Right ventricle myocardium inferior (tissue), 1 donor: ENCODE measurements at places on chromosomes 5 and 9. TPM values are rescaled to one million over a fixed set of nuclear protein-coding genes. Genes with fewer than 3 reads are reported as not detected.

DNA sequence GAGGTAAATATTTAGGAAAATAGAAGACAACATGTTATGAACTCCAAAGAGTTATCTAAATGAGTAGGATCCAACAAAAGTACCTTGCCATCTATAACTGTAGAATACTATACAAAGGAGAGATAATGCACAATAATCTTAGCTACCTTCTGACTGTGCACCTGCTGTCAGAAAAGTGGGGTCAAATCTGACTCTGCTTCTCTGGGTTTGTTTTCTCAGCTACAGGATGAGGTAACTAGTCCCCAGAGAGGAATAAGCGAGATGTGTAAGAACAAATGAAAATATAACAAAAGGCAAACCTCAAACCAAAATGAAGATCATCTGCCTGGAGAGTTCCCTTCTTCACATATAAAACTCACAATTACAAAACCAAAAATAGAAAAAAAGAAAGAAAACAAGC is 204.8 kb downstream of the DCP2 start:
- DNase-seq: no peak

DNA sequence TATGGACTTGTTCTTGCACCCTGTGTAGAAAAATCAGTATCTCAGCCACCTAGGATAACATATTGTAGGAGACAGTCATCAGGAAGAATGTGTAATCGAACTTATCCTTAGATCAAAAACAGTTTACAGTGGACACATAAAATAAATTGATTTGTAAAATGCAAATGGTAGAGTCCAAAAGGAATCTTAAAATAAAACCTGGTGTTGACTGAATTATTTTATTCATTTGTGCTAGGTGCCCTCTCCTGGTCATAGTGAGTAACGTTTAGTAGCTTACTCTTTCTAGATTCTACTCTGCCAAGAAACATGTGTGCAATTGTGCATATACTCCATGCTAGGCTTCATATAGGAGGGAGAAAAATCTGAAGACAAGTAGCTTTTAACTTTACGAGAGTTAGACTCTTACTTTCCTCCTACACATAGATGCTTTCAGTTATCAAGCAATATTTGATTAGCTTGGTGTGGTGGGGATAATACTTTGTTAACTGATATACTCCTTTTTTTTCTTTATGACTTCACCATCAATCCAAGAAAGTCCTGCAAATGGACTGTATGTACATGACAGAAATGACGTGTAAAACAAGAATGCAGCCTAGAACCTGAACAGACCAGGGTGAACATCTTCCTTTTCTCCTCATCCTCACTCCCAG is 23.7 kb upstream of the LOX start:
- DNase-seq: no peak

The GPR151 gene
- total RNA-seq: not detected

The LCN12 gene
- 2.9 TPM for total RNA-seq

DNA sequence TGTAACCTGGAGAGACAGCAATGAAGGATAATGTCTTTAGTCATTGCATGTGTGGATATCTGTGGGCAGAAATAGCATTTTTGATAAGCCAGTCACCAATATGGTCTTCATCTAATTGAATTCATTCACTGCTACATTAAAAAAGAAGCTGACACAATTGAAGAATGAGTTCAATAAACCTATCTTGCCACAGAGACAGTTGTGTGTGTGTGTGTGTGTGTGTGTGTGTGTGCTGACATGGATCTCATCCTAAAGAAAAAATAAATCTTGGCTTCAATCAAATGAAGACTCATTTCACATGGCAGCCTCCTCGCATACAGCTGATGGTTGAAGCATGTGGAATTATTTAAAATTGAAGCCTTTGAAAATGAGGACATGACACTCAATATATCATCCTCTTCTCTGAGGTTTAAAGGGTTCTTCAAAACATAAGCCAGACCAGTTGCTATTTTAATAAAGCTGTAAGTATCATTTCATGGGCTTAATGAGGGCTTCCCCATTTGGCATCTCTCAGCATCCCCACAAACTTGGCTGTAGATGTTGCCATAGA is 118.5 kb upstream of the PTPN3 start:
- DNase-seq: no peak

The MRPS27 gene
- 65.5 TPM for total RNA-seq

DNA sequence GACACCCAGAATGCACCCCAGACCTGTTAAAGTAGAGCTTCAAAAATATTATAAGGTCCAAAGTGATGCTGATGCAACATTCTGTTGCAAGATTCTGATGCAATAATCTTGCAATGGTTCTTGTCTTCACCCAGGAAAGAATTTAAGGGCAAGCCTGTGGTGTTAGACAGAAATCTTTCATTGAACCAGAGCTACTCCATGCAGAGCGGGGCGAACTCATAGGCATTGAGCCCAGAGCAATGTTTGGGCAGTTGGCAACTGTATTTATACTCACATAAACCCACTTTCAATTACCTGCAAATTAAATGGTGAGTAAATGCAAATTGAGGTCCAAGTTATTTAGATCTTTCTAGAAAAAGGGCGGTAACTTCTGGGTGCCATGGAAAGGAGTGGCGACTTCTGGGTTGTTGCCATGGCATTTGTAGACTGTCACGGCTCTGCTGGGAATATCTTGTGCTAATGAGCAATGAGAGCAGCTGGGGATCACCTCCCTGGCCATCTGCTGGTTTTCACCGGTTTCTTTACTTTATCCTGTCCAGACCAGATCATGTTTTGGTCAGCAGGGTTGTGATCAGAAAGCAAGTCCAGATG is 163.4 kb downstream of the ICE1 start:
- DNase-seq: no peak

The FAT2 gene
- total RNA-seq: not detected

The SPINK4 gene
- total RNA-seq: not detected

DNA sequence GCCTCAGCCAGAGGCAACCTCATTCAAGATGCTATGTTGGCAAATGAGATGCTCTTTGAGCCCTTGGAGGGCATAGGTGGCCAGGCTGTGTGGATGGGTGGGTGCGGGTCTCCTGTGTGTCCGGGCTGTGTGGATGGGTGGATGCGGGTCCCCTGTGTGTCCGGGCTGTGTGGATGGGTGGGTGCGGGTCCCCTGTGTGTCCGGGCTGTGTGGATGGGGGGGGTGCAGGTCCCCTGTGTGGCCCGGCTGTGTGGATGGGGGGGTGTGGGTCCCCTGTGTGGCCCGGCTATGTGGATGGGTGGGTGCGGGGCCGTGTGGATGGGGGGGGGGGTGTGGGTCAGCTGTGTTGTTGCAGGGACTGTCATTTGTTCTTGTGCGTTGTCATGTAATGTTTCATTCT is 136.6 kb upstream of the COL5A1 start:
- peak; percentile 45 for DNase-seq

GRCh38 chr5:3393122-3393919 is 202.3 kb upstream of the IRX1 start:
- no peak for DNase-seq

The ARL14EPL gene
- not detected for total RNA-seq

The NAIP gene
- total RNA-seq: 5.5 TPM

DNA sequence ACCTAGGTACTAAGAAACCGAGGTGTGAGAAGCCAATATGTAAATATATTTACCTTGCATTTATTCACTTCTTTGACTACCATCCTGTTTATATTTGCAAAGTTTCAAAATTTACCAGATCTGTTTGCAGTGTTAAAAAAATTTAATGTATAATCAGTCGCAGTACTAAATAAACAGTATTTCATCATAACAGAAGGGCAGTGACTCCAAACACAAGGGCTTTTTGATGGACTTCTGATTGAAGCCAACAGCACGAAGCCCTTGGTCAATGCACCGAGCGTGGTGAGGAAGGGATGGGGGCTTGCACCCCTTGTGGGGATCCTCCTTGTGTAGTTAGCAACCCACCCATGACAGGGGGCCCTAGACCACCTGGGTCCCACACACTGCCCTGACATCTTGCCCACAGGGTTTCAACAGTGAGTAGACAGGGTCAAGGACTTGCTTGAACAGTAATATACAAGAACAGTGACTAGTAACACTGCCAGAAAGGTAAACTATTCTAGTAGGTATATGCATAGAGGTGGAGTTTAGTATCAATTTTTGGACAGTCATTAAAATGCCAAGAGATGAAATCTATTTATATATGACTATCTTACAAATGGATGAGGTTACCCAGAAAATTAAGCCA is 52.6 kb upstream of the TBC1D9B start:
- no peak for DNase-seq

GRCh38 chr5:164868761-164869160 is 1363.3 kb downstream of the MAT2B start:
- no peak for DNase-seq

The TPPP gene
- 34.5 TPM for total RNA-seq

GRCh38 chr5:135460246-135461033 is 8.3 kb upstream of the TIFAB start:
- DNase-seq: peak; percentile 35
